ENCODE measurements at places on chromosomes 2 and 18.

DNA sequence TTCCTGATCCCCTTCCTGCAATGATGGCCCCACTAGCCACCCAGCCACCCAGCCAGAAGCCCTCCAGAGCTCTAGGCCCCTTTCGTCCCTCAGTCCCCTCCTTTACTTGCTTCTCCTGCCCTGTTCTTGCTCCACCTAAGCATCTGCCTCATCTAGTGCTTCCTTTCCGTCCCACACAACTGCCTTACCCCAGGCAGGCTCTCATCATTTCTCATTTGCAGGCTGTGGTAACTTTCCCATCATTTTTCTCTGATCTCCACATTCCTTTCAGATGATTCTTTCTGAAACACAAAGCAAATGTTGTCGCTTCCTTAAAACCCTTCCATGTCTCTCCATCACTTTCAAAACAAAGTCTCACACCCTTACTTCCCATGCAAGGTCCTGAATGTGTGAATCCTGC is 459.8 kb downstream of the METTL4 start:
- no peak overlapping the region for H3K27ac ChIP-seq
- no peaks in the 10 kb centered on the region for H3K36me3 ChIP-seq
- no peak overlapping the region for H3K4me3 ChIP-seq
- no peaks in the 10 kb centered on the region for H3K4me1 ChIP-seq

DNA sequence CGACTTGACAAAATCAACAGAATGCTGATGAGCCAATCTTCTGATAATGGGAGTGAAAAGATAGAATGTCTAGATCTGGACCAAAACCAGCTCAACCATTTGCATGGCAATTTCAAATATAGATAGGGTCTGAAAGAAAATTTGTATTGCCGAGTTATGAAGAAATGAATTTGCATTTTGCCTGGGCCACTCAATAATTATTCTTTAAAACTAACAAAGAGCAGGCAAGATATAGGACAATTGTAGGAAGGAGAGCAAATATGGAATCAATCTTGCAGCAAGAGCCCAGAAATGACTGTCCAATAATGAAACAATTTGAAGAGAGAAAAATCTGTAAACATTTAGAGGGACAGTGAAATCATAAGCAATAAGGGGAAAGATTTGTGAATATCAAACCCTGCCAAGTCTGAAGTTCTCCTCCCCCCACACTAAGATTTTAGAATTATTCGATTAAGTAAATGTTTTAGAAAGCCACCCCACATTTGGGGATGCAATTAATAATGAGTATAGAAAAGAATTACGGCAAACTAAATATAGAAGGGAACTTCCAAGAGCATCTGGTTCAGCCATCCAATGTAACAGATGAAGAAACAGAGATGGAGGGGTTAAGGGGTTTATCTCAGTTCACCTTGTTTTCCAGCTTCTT is 377.4 kb downstream of the SETBP1 start:
- H3K36me3 ChIP-seq, result no peaks in the 10 kb centered on the region
- H3K4me1 ChIP-seq, result no peaks in the 10 kb centered on the region
- no peak overlapping the region for H3K27ac ChIP-seq
- DNase-seq, result no peak

GRCh38 chr2:161307676-161308075 is 549 bp upstream of the PSMD14 start:
- peak overlapping the region; percentile 87 for H3K4me3 ChIP-seq
- H3K27me3 ChIP-seq, result no peaks in the 10 kb centered on the region
- no peaks in the 10 kb centered on the region for H3K36me3 ChIP-seq
- H3K27ac ChIP-seq, result no peak overlapping the region
- no peaks in the 10 kb centered on the region for H3K4me1 ChIP-seq
- no peak for DNase-seq

GRCh38 chr2:104078431-104079157 is 775.3 kb upstream of the POU3F3 start:
- DNase-seq, result no peak
- H3K27me3 ChIP-seq, result no peaks in the 10 kb centered on the region
- H3K27ac ChIP-seq, result no peak overlapping the region
- H3K4me3 ChIP-seq, result no peak overlapping the region

- no peaks in the 10 kb centered on the region for H3K4me1 ChIP-seq
- DNase-seq, result no peak
- H3K4me3 ChIP-seq, result no peak overlapping the region
- H3K36me3 ChIP-seq, result no peaks in the 10 kb centered on the region
- H3K27ac ChIP-seq, result no peak overlapping the region
Observed at GRCh38 chr2:215000721-215001120, 137.7 kb downstream of the ABCA12 start.

DNA sequence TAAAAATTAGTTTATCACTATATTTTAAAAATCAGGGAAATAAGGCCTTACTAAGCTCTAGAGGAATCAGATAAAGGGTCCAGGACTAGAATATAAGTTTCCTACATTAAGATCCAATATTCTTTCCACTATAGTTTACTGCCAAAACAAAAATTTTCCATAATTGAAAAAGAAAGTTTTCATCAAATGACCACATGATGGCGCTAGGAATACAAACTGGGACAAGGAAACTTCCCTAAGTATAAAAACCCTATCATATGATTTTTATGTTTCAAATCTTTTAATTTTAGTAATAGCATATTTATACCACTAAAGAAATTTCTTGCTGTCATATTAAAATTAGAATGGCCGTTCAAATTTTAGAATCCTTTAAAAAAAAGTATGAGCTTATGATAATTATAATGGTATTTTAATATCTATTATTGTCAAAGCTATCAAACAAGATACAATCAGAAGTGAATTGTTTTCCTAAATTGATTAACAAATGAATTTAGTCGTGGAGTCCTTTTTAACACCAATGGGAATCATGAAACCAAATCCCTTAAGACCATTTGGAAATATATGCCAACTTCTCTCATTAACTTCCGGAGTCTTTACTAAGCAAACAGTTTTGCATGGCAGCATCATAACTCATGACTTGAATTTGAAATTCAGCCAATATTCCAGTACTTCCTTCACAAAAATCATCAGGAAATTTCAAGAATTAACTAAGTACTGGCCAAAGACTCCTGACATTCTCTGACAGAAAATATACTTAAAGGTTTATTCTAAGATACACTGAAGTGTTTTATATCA is 70.3 kb downstream of the SCN1A start:
- no peaks in the 10 kb centered on the region for H3K27me3 ChIP-seq
- H3K36me3 ChIP-seq, result no peaks in the 10 kb centered on the region
- no peaks in the 10 kb centered on the region for H3K4me1 ChIP-seq

DNA sequence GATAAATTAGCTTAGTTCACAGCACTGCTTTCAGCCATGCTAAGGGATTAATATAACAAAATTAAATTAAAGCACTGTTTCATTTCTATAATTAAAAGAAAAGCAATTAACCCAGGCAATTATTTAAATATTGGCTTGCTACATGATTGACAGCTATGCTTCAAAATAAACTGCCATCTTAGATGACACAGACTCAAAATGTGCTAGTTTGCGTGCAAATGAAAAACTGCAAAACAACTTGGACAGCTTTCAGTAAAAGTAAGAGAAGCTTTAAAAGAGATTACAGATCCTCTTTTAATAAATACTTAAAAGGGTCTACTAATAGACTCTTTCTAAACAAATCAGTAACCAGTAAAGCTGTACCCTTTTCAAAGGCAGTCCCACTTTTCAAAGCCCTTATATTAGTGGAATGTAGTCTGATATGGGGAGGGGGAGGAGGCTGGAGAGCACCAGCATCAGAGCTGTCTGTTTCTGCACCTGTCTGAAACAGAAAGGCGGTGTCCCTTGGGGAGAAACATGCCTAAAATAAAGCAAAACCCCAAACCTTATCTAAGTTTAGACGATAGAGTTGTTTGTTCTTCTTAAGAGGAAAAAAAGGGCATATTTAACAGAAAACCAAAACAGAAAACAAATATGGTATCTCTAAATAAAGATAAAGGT is 20.8 kb downstream of the EIF2AK3 start:
- no peak overlapping the region for H3K4me3 ChIP-seq
- H3K27me3 ChIP-seq, result no peaks in the 10 kb centered on the region
- no peak overlapping the region for H3K27ac ChIP-seq
- no peaks in the 10 kb centered on the region for H3K36me3 ChIP-seq
- peaks cover 3% of the 10 kb centered on the region for H3K4me1 ChIP-seq

GRCh38 chr2:8608411-8608954 is 73.4 kb upstream of the ID2 start:
- no peaks in the 10 kb centered on the region for H3K27me3 ChIP-seq
- no peaks in the 10 kb centered on the region for H3K36me3 ChIP-seq
- H3K4me1 ChIP-seq, result no peaks in the 10 kb centered on the region
- no peak for DNase-seq

- no peak overlapping the region for H3K27ac ChIP-seq
- peaks cover 11% of the 10 kb centered on the region for H3K4me1 ChIP-seq
- H3K4me3 ChIP-seq, result no peak overlapping the region
- H3K36me3 ChIP-seq, result no peaks in the 10 kb centered on the region
- DNase-seq, result no peak
- no peaks in the 10 kb centered on the region for H3K27me3 ChIP-seq
Observed at GRCh38 chr2:10981941-10982431, 70.3 kb downstream of the KCNF1 start.

- no peaks in the 10 kb centered on the region for H3K27me3 ChIP-seq
- H3K4me3 ChIP-seq, result no peak overlapping the region
Observed at GRCh38 chr2:12504443-12504842, 212.3 kb upstream of the TRIB2 start.

DNA sequence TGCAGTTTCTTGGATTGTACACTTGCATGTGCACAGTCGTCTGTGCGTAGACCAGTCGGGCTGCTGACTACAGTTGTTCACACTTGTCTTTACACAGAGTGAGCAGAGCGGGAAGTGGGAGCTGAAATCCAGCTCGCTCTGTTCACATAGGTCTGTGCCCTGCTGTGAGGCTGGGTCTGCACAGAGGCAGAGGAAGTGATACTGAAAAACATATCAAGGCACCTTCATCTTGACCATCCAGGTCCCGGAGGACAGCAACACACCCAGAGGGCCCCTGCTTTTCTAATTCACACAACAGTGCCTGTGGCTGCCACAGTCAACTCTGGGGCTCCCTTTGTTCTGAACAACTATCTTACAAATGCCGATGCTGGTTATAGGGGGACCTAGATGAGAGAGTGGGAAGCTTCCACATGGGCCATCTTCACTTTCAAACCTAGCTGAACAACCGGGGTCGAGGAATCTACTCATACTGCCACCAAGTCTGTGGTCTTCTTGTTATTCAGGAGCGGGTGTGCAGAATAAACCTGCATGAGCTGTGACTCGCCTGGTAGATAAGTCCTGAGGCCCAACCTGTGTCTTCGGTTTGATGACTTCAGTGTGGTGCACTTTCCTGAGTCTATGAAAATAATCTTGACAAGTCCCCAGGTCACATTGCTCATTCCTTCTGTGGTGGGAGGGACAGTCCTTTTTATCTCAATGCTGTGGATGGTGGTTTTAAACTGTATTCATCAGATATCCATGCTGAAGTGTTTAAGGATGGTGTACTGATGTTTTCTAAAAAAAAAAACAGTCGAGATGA is 3.5 kb upstream of the ADNP2 start:
- H3K27me3 ChIP-seq, result no peaks in the 10 kb centered on the region
- H3K27ac ChIP-seq, result no peak overlapping the region
- peaks cover 7% of the 10 kb centered on the region for H3K4me1 ChIP-seq
- peaks cover under 1% of the 10 kb centered on the region for H3K36me3 ChIP-seq
- no peak for DNase-seq

GRCh38 chr2:32805104-32806095 is 141.4 kb upstream of the LTBP1 start:
- H3K27me3 ChIP-seq, result no peaks in the 10 kb centered on the region
- no peaks in the 10 kb centered on the region for H3K36me3 ChIP-seq
- no peak for DNase-seq
- no peaks in the 10 kb centered on the region for H3K4me1 ChIP-seq
- H3K4me3 ChIP-seq, result no peak overlapping the region

- no peak overlapping the region for H3K27ac ChIP-seq
- H3K4me1 ChIP-seq, result no peaks in the 10 kb centered on the region
- no peak for DNase-seq
Observed at GRCh38 chr2:142515493-142515892, 362.0 kb upstream of the KYNU start.

DNA sequence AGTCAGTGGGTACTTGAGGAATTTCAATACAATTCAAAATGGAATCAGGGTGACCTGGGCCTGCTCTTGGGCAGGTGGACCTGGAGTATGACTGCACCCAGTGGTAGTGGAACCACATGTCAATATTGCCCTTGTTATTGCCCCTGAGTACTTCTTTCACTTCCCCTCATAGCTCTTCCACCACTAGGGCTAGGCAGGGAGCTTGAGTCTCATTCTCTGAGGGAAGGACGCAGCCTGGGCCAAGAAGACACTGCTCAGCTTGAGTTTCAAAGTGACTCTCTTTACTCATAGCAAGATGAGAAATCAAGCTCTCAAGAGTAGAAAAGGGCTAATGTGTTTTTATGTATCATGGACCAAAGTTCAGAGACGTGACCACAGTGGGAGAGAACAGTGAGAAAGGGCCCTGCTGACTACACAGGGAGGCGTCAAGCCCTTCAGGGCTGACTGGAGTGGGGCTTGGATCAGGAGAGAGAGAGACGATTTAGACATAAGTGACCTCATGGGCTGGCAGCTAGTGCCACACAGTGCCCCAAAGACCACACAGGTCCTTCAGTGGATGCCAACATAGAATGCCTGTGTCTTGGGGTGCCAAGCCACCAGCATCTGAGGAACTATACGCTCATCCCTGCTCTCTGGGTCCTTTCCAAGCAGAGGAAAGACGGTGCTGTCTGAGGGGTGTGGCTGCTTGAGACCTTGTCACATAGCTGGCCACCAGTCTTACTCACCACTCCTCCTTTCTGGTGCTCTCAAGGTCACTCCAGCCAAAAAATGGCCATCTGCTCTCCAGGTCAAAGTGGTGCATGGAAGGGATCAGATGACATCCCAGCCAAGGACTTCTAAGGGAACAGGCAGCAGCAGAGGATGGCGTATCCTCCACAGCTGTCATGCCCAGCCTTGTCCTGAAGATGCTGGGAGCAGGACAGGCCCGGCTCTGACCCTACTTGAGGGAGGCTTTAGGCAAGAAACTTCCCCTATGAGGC is 13.0 kb downstream of the PTMA start:
- H3K4me1 ChIP-seq, result 0 out of 2 replicates have a peak, but pooled peaks cover 4% of the 10 kb centered on the region
- no peak overlapping the region for H3K27ac ChIP-seq
- no peak overlapping the region for H3K4me3 ChIP-seq
- H3K36me3 ChIP-seq, result no peaks in the 10 kb centered on the region
- no peaks in the 10 kb centered on the region for H3K27me3 ChIP-seq

- H3K27ac ChIP-seq, result no peak overlapping the region
- H3K27me3 ChIP-seq, result no peaks in the 10 kb centered on the region
- H3K36me3 ChIP-seq, result peaks cover 4% of the 10 kb centered on the region
- no peak overlapping the region for H3K4me3 ChIP-seq
- no peak for DNase-seq
Observed at GRCh38 chr2:135762022-135762421, 20.4 kb downstream of the UBXN4 start.

Data from H1 (cell line).